ENCODE measurements at places on chromosomes 4 and X.
A peak's percentile ranks its signal among the peaks of the same experiment; 100 is the strongest.

GRCh38 chr4:18635531-18635930 is 614.0 kb upstream of the LCORL start:
- no peak for DNase-seq

GRCh38 chr4:125762537-125762936 is 447.8 kb downstream of the FAT4 start:
- DNase-seq: no peak

- DNase-seq: no peak
These were observed 152.2 kb downstream of the NHS start for GRCh38 chrX:17527135-17527701.

DNA sequence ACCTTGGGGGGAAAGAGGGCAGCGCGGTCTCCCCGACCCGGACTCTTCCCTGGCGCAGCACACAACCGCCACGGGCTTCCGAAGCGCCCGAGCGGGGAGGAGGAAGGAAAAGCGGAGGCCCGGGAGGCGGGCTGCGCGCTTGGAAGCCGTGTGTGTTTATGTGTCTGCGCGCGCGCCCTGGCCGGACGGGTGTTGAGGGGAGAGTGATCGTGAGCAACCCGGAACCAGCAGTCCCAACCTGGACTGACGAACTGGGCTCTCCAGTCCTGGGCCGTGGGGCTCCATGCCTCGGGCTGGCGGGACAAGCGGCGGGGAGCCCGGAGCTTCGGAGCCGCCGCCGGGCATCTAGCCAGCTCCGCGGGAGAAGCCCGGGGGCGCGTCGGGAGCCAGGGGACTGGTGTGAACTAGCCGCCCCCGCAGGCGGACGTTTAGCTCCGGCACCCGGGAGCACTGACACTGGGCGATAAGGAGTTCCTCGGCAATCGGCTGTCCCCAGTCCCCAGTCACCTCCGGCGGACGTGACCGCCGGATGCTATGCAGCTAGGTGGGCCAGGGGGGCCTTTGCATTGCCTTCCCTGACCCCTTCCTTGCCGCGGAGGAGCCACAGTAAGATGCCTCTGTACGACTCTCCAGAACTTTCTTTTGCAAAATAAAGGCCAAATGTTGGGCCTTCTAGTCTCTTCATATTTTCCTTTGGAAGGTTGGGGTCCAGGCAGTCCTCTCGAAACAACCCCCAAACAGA is 74.8 kb upstream of the BCOR start:
- peak; percentile 67 for DNase-seq

- no peak for DNase-seq
These were observed 119.9 kb upstream of the HS3ST1 start for GRCh38 chr4:11548597-11549082.

GRCh38 chr4:112523008-112523721 is 7.2 kb upstream of the NEUROG2 start:
- peak; percentile 80 for DNase-seq

DNA sequence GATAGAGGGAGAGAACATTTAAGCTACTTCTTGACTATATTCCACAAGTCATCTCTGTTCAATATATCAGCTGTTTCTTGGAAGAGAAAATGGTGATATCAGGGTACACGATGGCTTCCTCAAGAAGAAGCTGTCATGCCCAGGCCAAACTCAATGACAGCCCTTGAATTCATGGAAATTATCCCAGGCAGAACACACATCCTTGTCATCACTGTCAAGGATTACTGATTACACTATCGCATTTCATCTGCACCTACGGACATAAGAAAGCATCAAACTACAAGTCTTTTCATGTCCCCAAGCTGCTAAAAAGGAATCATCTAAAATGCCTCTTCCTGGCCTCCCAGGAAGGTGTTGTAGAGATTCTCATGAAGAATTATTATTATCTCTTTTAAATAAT is 165.2 kb upstream of the SLC7A11 start:
- no peak for DNase-seq

- no peak for DNase-seq
These were observed 135.3 kb upstream of the HS3ST1 start for GRCh38 chr4:11564021-11564420.

DNA sequence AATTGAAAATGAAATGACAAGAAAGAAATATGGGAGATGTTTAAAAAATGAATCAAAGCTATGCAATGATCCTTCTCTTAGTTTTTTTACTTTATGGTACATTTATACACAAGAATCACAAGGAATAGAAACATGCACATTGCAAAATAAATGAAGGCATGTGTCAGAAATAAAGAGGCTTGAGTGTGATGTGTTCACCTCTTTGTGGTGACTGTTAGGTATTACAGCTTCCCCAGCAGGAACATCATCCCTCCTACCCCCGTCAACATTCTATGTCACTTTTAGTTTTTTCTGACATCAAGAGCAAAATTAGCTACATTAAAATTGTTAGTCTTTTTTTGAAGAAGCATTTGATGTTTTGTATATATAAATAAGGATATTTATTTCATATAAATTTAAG is 214.8 kb downstream of the SLC4A4 start:
- DNase-seq: no peak

GRCh38 chrX:113412106-113412505 is 571.5 kb upstream of the AMOT start:
- no peak for DNase-seq

DNA sequence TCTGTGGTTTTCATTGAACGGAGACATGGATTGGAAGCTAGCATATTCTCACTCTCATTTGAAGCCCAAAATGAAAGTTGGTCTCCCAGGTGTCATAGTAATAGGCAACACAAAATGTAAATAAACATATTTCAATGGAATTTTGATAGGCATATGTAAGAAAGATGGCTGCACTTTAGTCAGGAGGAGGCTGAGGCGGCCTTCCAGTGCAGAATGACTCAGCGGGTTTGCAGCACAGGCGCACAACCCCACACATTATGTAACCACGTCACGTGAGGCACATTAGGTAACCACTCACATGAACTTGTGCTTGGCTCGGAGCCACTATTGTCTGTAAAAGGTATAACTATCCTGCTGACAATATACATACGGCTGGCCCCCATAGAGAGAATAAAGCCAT is 381.7 kb downstream of the GPAT3 start:
- DNase-seq: no peak

- DNase-seq: no peak
These were observed 12.8 kb downstream of the DMP1 start for GRCh38 chr4:87662871-87663270.

- no peak for DNase-seq
These were observed 66.3 kb upstream of the FAM9C start for GRCh38 chrX:13110433-13111324.

DNA sequence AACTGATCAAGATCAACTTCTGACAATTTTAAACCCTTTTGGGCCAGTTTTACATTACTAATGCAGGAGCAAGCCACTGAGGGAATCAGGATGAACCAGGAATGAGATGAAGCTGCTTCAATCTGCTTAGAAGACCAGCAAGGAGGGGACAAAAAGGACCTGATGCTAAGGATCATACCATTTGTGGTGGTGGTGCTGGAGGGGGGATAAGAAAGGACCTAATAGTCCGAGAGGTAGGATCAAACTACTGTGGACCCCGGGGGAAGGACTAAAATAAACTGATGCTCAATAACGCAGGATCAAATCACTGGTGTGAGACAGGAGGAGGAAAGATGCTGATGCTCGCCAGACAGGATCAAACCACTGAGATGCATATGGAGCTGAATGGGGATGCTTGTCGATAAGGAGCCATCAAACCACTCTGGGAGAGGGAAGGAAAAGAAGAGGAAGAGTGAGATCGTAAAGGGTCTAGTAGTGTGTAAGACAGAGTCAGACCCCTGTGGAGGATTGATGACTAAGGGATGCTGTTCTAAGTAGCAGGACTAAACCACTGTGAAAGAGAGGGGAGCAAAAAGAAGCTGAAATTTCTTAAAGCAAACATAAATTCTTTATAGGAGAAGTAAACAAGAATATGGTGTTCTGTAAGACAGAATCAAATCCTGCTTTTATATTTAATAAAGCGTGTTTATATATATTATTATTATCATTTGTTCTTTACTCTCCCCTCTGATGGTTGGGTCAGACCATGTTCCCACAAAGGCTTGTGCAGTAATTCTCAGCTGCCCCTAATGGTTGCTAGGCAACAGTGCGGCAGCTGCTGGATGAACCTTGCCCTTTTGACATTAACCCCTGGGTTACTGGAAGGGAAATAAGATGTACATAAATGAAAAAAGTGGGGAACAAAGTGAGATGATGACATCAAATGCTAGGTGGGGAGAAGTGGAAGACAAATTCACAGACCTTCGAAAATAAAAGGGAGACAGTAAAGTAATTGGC is 432.5 kb upstream of the FGF16 start:
- DNase-seq: peak; percentile 61

DNA sequence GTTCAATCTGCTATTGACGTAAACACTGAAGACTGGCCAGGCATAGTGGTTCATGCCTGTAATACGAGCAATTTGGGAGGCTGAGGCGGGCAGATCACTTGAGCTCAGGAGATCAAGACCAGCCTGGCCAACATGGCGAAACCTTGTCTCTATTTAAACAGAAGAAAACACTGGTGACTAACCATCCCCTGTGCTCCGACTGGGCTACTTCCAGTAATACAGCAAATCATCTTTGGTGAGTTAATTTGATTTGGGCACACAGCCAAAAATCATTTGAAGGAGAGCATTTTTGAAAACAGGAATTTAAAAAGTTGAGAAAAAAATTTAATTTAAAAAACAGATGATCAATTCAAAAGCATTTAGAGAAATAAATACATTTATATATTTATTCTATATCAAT is 52.0 kb downstream of the SEC24D start:
- no peak for DNase-seq

DNA sequence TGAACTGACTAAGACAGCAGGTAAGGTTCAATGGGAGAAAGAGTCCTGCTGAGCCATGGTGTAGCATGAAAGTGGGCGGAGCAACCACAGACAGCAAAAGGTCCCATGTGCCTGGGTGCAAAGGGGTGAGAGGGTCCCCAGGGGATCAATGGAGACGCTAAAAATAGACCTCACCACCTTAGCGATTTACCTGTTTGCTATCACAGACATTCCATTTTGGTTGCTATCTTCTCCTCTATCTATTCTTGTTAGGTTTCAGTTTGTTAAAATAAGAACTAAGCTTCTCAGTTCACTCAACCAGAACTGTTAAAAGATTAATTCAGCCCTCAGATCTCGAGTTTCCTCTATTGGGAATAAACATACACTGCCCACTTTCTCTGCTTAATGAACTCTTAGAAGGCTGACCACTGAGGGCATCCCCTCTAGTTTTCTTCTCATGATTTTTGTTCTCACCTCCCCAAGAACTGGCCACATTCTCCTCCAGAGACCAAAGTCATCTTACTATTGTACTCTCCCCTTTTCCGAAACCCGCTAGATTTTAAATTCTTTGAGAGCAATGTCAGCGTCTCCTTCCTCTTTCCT is 136.7 kb downstream of the PARM1 start:
- DNase-seq: no peak

DNA sequence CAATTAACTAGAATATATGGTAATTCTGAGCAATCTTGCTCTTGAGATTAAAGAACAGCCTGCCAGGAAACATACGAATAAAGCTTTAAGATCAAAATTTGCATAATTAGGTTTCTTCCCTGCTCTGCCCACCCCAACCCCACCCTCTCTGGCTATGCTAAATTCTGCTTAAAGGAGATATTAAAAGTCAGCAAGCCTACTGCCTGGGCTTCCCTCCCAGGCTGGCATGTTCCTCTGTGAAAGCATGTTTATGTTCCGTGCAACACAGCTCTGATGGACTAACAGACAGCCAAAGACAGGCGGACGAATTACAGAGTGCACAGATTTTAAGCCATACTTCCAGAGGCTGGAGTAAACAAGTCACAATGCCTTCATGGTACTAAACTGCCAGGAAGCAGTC is 28.4 kb downstream of the CD99L2 start:
- DNase-seq: no peak

DNA sequence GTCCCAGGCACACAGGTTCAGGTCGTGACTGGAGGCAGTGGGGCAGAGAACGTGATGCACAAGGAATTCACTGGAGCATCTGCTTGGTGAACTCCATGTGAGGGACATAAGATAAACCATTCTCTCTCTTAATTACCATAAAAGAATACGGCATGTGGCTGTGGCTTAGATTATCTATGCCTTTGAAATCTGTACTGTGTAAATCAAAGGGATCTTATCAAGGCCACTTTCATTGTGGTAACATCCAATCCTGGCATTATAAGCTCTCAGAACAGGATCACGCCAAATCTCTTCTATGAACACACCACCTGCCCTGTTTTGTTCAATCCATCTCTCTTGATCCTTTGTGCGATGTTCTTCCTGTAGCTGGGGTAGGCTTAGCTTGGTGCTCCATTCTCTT is 192.3 kb downstream of the SPATA18 start:
- no peak for DNase-seq

GRCh38 chr4:61666244-61666643 is 466.1 kb downstream of the ADGRL3 start:
- no peak for DNase-seq

DNA sequence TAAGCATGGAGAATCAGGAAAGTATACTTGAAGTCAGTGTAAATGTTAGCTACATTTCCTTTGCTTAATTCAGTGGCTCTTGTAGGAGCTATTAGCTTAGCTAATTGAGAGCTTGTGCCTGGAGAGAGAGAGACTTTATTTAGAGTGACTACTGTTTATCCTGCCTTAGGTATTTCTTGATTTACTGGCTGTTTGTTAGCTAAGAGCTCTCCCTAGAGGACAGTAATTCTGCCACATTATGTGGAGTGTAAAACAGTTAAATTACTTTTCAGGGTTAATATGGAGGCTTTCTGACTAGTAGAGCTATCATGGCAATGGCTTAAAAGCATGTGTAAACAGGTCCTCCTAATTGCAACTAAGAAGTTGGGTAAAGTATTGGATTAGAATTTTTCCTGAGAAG is 306.5 kb upstream of the TECRL start:
- no peak for DNase-seq

- no peak for DNase-seq
These were observed 142.8 kb downstream of the MOSPD2 start for GRCh38 chrX:15016051-15016450.

- DNase-seq: no peak
These were observed 642.9 kb downstream of the STPG2 start for GRCh38 chr4:97500423-97500822.

DNA sequence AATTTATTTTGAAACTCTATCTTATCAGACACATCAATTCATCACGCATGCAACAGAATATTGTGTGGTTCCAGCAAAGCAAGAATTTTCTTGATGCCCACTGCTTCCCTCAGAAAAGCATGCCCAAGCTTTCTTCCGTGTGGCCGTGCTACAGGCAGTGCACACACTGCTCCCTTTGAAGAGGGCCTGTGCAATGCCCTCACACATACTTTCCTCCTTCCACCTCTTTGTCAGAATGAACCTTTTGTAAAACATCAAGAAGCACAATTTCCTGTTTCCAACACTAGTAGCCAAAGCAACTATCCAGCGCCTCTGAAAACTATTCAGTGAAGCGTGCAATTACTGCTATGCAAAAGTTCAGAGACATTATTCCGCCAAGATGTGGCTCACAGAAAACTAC is 201.7 kb downstream of the NLGN4X start:
- no peak for DNase-seq

GRCh38 chrX:39337451-39337850 is 536.2 kb downstream of the MID1IP1 start:
- no peak for DNase-seq

Measured in ecto neural progenitor cell (in vitro differentiated cells).